ENCODE measurements at places on chromosomes 2 and 18.

DNA sequence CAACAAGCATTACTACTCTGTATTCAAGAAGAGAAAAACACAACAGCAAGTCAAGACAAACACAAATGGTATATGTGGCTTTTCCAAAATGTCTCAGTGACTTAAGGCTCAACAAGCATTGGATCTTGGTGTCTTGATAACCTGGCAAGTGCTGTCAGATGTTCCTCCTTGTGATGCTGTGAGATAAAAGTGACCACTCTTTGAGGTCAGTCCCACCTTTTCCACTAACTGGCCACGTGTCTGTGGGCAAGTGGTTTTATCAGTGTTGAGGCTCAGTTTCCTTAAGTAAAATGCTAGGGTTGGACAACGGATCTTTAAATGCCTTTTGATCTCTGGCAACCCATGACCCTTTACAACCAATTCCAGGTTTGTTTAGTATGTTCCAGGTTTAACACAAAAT lies 98.7 kb downstream of the BCL2 start:
- no peak for DNase-seq

GRCh38 chr2:230619491-230619890 lies 93.2 kb upstream of the CAB39 start:
- no peak for DNase-seq

GRCh38 chr2:125313806-125314205 lies 1288.7 kb downstream of the CNTNAP5 start:
- no peak for DNase-seq

DNA sequence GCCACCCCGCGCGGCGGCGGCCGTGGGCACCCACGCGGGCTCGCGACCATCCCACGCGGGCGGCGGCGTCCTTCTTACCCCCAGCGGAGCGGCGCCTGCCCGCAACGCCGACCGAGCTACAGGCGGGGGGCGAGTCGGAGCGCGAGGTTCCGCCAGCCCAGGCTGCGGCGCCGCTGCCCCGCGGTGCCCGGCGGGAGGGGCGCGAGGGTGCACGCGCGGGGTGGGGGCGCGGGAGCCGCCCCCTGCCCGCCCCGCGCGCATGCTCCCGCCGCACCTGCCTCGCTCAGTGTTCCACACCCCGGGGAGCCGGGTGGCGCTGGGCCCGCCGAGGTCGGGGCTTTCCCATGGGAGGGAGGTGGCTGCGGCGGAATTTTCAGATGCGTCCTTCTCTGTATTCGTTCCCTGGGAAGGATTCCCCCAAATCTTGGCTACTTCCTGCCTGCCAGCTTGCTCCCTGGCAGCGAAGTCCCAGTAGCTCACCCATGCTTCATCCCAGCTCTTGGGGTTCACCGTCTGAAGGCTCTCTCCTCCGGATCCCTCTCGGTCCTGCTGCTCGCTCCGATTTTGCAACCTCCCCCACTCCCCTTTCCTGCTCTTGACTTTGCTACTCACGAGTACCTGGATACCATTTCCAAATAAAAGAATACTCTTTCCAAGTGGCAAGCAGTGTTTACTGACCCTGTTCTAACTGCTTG lies at the start of gene L3MBTL4:
Gene L3MBTL4, minus strand, starts transcription at position 189 of the 695 bp plus-strand sequence. CDS start 103,286 bp downstream, outside the sequence.
- DNase-seq = no peak

- DNase-seq = no peak
These were observed 807 bp upstream of the NEU4 start for GRCh38 chr2:241808051-241808720.

DNA sequence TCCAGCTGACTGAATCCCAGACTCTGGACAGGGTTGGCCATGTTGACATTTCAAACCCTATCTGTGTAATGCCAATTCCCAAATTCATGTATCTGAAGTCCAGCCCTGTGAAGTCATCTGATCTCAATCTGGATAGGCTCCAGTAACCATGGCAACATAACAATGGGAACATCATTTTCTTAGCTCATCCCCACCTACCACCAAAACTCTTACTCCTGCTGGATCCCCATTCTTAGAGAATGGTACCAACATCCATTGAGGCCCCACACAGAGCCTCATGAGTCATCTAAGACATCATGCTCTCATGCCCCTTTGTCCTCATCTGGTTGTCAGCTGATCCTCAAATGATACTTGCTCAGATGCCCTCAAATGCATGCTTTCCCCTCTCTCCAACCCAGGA lies 58.9 kb upstream of the TEX51 start:
- DNase-seq = no peak

DNA sequence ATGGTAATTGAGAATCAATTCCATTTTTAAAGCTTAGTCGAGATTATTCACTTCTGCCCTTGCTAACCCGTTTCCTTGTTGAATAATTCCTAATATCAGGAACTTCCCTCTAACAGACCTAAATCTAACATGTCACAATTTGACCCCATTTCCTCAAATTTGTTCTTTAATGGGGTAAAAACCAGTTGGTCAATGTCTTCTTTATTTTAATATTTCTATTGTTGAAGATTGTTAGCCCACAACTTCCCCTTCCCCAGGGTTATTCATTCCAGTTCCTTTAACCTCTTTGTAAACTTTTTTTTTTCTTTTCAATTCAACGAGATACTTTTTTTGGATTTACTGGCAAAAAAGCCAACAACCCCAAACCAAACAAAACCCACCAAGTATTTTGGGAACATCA lies 7.3 kb downstream of the TNFRSF11A start:
- DNase-seq = no peak

- DNase-seq = no peak
These were observed 6.2 kb upstream of the ING5 start for GRCh38 chr2:241695651-241696050.

- DNase-seq = no peak
These were observed 30.1 kb downstream of the TET3 start for GRCh38 chr2:74014813-74015212.

DNA sequence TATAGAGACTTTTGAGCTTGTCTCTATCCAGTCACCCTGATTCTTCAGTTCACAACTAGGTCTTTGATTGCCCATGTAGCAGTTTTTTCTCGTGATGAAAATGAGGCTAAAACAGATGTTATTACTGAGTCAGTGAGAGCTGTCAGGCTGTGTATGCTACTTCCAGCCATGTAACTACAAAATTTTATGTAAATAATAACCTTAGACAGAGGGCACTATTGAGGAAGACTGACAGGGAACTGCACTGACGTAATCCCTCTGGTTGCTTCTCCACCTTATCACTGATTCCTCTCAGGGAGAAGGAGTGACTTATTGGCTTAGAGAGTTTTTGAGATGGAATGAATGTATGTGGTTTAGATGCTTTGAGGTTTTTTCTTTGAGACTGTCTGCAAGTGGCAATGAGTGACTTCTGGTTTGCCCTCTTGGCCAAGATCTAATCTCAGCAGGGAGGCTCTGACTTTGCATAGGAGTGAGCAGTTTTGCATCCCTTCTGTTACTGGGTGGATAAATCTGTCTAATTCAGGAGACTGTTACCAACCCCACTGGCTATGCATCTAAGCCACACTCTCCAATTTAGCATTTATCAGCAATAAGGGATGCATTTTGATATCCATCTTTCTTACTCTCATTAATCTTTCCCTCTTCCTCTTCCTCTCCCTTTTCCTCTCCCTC lies 555.2 kb upstream of the FANCL start:
- no peak for DNase-seq

DNA sequence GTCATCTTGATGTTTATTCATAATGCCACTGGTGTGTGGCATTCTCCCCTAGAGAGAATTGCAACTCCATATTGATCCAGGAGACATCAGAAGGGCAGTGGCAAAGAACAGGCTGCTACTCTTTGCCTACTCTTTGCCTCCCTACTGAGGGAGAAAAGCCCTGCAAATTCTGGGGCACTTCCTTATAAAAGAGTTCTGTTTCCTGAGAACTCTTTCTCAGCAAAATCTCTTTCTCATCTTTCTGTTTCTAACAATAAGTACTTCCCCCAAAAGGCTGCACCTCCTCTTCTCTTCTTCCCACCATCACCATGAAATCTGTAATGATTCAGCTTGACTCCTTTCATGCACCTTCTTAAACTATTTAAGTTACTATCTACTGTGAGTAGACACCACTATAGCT lies 270.3 kb downstream of the MREG start:
- no peak for DNase-seq

GRCh38 chr2:101264360-101264939 lies 11.8 kb downstream of the CNOT11 start:
- no peak for DNase-seq

DNA sequence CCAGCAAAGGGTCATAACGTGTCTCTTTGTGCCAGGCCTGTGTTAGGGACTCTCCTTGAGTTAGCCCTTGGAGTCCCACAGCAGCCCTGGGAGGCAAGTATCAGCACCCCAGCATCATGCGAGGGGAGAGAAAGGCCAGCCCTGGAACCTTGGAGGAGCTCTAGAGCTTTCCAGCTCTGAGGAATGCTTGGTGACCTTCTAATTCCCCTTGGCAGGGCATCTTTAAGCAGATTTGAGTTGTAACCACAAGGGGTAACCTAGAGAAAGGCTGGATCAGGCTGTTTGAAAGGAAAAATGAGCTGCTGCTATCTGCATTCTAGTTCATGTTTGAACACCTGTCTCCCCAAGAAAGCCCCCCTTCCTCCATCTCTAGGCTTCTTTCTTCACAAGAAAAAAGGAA lies 23.8 kb upstream of the ODC1 start:
- DNase-seq = no peak

DNA sequence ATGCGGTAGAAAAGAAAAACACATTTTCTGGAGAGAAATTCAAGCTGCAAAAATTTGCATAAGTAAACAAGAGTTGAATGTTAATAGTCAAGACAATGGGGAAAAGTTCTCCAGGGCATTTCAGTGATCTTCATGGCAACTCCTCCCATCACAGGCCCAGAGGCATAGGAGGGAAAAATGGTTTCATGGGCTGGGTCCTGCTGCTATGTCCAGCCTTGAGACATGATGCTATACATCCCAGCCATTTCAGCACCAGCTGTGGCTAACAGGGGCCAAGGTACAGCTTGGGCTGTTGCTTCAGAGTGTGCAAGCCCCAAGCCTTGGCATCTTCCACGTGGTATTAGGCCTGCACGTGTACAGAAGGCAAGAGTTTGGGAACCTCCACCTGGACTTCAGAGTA lies 118.6 kb upstream of the DLGAP1 start:
- DNase-seq = no peak

GRCh38 chr18:13233787-13234783 lies 15.5 kb downstream of the LDLRAD4 start:
- DNase-seq = no peak

DNA sequence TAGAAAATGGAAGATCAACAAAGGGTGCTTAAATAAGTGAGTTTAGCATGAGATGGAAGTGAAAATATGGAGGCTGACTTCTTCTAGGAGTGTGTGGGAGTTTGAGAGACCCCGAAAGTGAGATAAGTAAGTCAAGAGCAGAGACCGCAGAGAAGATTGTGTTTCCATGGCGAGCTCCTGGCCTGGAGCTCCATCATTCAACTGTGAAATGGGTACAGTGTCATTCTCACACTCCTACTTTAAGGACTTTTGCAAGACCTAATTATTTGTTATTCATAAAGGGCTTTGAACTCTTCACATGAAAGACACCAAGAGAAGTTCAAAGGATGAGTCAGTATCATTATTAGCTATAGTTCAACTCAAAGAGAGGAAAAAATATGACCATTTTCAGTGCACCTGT lies 134.2 kb upstream of the PIK3C3 start:
- DNase-seq = no peak

DNA sequence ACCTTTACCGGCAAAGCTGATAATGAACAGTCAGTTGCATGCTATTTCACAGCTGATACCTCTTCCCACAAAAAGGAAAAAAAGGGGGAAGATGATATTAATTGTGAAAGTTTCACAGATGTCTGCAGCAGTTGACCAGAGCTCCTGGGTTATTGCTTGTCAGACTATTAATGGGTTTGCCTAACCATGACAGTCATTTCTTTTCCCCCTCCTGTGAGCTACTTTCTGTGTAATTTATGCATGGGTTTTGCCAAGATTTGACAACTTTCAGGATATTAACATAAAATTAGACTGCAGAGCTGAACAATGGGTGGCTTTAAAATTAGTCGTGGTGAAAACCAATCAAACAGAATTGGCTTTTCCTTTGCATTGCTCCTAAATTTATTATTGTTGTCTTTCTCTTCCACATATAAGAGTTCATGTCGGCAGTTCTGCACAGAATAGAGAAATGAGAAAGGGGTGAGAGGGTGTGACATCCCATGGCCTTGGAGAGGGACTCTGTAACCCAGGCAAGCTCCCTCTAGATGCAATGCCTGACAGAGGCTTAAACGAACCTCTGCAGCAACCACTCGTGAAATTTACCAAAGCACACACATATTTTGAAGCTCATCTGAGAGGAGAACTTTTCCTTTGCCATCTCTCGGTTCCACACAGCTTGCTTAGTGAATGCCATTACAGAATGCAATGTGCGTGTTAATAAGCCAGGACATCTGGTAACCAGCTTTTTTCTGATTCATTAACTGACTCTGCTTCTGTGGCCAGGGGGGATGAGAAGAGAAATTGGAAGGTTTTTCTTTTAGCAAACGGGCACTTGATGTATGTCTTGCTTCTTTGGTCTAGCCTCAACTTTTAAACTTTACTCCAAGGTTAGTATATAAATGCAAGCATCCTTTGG lies 82.2 kb upstream of the ITGA4 start:
- no peak for DNase-seq

DNA sequence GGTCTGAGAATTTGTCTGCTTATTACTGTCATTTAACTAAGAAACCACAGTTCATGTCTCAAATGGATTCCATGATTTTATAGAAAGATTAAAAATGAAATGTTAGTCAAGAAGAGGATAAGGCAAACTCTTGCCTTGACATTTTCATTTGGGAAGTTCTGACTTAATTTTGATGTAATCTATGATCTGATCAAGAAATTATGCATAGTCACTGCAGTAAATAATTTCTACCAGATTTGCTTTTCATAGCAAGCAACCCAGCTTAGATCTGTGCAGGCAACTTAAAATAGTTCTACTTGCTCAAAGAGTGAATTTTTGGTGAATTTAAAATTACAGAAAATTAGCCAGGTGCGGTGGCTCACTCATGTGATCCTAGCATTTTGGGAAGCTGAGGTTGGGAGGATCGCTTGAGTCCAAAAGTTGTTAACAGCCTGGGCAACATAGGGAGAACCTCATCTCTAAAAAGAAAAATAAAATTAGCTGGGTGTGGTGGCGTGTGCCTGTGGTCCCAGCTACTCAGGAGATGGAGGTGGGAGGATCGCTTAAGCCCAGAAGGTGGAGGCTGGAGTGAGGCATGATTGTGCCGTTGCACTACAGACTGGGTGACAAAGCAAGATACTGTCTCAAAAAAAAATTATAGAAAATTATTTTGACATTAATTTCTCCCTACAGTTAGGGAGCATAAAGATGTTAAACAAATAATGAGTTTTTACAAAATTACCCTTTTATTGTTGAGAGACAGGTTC lies 158.7 kb upstream of the MYO3B start:
- no peak for DNase-seq

GRCh38 chr18:57801325-57801724 lies 1.8 kb downstream of the ATP8B1 start:
- DNase-seq = no peak

GRCh38 chr2:226552571-226553285 lies 246.9 kb downstream of the IRS1 start:
- DNase-seq = no peak

All from HS-5 (cell line).